Occipital lobe (tissue), 3 donors: ENCODE measurements at places on chromosomes 13 and 19. TPM values are rescaled to one million over a fixed set of nuclear protein-coding genes. Genes with fewer than 3 reads are reported as not detected.

GRCh38 chr19:38527466-38528136, 90.2 kb downstream of the MAP4K1 start:
- no peak for DNase-seq

GRCh38 chr13:47826471-47826870, 174.6 kb downstream of the SUCLA2 start:
- DNase-seq: no peak

- no peak for DNase-seq
These were observed 55.7 kb upstream of the PTPRS start for GRCh38 chr19:5396096-5396939.

GRCh38 chr13:103961784-103962183, 895.6 kb upstream of the SLC10A2 start:
- no peak for DNase-seq

DNA sequence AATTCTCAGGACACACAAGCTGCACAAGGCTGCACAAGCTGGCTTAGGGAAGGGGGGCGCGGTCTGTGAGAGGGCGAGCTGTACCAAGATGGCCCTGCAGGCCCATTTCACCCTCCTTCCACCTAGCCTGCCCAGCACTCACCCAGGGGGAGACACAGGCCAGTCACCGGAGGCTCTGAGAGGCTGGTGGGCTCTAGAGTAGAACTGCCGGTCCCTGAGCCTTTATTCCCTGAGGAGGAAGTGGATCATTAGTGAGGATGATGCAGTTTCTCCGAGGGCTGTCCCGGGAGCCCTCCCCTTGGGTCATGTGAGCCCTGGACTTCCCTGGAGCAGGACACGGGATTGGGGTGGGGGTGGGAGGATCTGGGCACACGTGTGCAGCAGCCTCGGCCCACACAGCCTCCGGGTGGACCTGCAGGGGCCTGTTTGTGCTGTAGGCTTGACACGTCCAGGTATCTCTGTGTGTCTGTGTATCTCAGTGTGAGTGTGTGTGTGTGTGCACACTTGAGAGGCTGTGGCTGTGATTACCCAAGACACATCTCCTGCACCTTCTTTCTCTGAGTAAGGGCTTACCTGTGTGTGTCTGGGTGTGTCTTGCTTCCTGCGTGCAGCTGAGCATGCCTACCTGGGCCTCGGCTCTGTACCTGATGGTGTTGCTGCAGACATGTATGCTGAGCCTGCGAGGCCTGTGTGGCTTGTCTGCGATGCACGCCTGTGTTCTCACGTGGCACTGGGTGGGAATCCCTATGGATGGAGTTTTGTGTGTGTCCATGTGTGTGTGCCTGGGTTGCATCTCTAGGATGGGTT, at the start of gene ACP5:
Gene ACP5 (minus strand): TSS at position 195 of the 807 bp plus-strand sequence. CDS start 328 bp downstream, outside the sequence.
- DNase-seq: no peak

DNA sequence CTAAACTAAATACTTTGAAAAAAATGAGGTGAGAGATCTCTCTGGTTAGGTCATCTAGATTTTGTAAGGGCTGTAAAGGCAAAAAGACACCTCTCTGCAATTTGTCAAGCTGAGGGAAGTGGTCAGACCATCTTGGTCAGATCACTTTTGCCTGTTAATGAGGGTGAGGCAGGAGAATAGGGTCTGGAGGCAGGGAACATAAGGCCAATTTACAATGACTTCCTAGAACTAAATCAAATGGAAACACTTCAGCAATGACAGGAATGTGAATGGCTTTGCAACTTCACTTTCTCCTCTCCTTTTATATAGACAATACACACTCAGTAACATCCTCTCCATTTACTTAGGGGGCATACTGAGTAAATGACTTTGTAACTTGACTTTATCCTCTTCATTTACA, 1653.4 kb downstream of the SLITRK5 start:
- DNase-seq: no peak

DNA sequence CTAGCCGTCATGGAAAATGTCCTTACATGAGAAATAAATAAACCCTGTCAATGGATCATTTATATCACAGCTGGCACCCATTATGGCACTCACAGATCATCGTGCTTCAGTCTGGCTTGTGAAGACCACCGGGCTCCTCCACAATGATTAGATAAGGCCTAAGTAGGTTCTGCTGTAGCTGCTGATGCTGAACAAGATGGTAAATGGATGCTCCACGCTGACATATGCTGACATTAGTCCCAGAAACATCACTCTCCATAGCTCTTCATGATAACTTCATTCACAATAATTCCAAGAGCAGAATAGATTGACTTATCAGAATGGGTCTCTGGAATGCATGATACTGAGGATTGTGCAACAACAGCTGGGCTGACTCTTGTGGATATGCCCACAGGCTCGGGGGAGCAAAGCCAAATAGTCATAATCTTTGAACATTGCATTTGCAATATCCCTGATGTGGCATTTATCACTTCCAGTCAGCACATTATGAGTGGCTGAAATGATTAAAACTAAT, 63.8 kb upstream of the RXFP2 start:
- DNase-seq: no peak

GRCh38 chr19:57263244-57263741, 17.0 kb upstream of the ZNF460 start:
- no peak for DNase-seq

- no peak for DNase-seq
These were observed 2.0 kb upstream of the ZNF784 start for GRCh38 chr19:55626350-55626749.

GRCh38 chr13:67772807-67773453, 542.8 kb upstream of the PCDH9 start:
- DNase-seq: no peak

DNA sequence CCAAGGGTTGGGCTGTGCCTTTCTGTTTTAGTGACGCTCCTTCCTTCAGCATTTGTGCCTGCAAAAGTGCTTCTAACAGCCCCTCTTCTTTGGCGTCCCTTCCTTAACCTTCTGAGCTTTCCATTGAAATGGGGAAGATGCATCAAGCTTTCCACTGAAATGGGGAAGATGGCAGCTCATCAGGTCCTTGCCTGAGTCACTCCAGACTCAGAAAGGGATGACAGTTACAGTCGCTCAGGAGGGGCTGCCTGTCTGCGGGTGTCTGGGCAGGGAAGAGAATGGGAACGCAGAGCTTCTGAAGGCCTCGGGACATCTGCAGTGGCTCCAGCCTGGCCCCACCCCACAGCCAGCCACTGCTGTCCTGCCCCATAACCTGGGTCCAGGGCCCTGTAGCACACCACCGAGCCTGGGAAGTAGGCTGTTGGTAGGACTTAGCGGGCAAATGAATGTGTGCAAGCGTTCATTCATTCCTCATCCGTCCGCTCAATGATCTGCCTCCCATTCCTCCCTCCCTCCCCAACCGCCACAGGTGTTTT, 9.8 kb downstream of the AP1M1 start:
- no peak for DNase-seq

- no peak for DNase-seq
These were observed 8.8 kb downstream of the PPP2R1A start for GRCh38 chr19:52198678-52199077.

The METTL21C gene
- not detected for total RNA-seq

The DZIP1 gene
- total RNA-seq: 43.7 TPM

The TNFSF9 gene
- total RNA-seq: 2.2 TPM

The SIGLEC10 gene
- total RNA-seq: 1.6 TPM

The C19orf33 gene
- total RNA-seq: not detected
